Fibroblast of skin of left quadriceps (primary cell): ENCODE measurements at places on chromosomes 11 and 22.

- no peak for DNase-seq
Observed at GRCh38 chr11:34468209-34468841, 29.6 kb downstream of the CAT start.

DNA sequence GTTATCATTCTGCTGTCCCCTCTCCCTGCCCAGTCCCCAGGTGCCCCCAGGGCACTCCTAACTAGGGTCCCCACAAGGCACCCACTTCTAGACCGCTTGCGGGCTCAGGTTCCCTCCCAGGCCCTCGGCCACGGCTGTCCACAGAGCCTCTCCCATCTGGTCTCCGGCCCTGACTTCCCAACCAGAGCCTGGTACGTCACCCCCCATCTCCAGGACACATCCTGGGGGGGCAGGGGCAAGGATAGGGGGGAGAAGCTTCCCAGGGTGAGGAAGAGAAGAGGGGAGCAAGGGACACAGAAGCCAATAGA, 457 bp downstream of the SSTR3 start:
- DNase-seq, result no peak

- DNase-seq, result peak; percentile 10
Observed at GRCh38 chr11:131370090-131370751, at the start of gene NTM. Gene NTM (plus strand): TSS chr11:131370615.

GRCh38 chr11:76806608-76807205, 23.6 kb downstream of the TSKU start:
- DNase-seq, result no peak

DNA sequence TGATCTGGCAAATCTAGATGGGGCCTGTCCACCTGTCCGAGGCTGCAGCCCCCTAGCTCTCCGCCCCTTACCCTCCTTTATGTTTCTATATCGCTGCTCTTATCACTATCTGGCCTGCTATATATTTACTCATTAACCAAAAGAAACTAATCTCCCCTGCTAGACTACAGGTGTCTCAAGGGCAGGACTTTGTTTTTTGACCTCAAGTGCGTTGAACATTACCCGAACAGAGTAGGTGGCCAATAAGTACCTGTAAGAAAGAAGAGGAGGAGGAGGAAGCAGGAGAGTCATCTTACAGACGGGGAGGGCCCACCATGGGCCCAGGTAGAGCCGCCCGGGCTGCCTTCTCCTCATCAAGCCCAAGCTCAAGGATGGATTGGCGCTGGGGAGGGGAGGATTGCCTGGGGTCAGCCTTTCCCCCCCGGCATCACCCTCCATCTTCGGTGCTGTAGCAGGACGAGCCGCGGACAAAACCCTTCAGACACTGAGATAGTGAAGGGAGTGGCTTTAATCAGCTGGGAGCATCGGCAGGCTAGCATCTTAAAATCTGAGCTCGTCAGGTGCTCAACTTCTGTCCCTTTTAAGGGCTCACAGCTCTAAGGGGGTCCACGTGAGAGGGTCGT, 1.2 kb upstream of the P2RY6 start:
- no peak for DNase-seq

DNA sequence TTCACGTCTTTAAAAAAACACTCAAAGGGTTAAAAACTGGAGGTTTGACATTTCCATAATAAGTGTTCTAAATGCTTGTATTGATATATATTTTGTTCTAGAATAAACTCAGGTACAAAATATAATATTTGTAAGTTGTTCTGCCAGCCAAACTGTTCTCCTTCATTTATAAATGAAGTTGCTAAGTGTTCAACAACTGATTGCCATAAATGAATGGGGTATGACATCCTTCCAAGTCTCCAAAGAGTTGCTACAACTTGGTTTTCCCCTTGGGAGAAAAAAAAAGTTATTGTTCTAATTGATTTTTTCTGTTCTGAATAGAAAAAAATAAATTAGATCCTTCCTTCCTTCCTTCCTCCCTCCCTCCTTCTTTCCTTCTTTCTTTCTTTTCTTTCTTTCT, 65.4 kb upstream of the BLID start:
- DNase-seq, result no peak

GRCh38 chr22:40405178-40406062, 35.0 kb downstream of the SGSM3 start:
- DNase-seq, result no peak

GRCh38 chr11:6889835-6890234, 2.5 kb downstream of the OR2D2 start:
- no peak for DNase-seq

DNA sequence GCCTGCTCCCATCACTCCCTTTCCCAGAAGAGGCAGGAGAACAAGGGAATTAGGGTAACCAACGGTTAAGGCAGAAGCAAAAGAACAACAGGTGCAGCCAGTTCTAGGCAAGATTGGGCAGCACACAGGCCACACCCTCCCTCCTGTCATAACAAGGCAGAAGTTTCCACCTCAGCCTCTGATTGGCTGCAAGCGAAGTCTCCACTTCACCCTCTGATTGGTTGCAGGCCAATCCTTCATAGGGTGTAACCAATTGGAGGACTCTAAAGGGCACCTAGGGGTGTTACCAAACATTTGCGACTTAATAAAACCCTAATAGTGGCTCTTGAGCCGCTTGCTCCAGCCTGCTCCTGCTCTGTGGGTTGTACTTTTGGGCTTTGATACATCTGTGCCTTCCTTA, 153.8 kb downstream of the CACNA1I start:
- DNase-seq, result no peak

- no peak for DNase-seq
Observed at GRCh38 chr11:58580311-58580710, 1.4 kb downstream of the ZFP91 start.

DNA sequence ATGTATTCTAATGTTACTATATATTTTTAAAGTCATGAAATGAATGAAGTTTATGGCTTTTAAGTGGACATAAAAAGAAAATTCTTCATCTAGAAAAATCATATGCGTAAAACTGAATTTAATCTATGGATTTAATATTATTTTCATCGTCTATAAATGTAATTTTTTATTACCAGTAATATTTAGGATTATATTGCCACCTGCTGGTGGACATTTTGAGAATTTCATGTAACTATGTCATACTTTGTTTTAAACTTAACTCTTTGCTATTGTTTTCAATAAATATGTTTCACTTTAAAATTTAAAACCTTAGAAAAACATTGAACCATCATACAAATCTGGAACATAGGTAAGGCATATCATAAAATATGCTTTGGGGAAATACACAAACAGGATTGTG, 66.5 kb upstream of the CEP126 start:
- DNase-seq, result no peak

- no peak for DNase-seq
Observed at GRCh38 chr22:45969414-45969799, 7.6 kb downstream of the WNT7B start.

GRCh38 chr11:19450282-19450681, 209.5 kb upstream of the E2F8 start:
- no peak for DNase-seq

DNA sequence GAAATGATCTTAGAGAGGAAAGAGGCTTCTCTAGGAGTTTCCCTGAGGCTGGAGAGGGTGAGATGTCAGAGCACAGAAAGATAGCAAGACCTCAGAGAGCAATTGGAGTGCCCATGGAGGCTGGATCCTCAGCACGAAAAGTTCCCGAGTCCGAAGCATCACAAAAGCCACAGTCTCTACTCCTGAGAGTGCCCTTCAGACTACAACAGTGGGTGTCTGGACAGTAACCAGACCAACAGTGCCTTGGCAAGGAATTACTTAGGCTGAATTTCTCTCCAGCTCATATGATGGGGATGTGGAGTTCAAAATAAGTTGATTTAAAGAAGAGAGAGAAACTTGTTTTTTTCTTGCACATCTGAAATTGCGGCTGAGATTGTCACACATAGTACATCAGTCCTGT, 31.9 kb upstream of the PSMA1 start:
- no peak for DNase-seq

- DNase-seq, result no peak
Observed at GRCh38 chr11:130047141-130047540, 22.6 kb upstream of the APLP2 start.

GRCh38 chr22:22425356-22425755, 83.2 kb downstream of the ZNF280B start:
- no peak for DNase-seq

DNA sequence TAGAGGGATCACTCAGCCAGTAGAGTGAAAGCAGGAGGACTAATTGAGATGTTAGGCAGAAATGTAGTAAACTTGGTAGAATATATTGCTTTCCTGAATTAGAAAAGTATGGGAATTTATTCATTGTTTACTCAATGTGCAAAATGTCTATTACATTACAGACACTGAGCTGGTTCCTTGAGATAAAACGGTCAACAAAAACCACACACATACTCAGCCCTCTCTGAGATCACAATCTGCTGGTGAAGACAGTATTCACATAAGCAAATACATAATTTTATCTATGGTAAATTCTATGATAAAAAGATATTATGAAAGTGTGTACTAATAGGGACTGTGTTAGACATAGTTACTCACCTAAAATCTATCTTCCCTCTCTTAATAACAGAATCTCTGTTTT, 833.5 kb downstream of the KCNA4 start:
- DNase-seq, result no peak

- no peak for DNase-seq
Observed at GRCh38 chr11:122922893-122923292, 40.3 kb downstream of the JHY start.

GRCh38 chr11:115522302-115522701, 18.1 kb upstream of the CADM1 start:
- no peak for DNase-seq

DNA sequence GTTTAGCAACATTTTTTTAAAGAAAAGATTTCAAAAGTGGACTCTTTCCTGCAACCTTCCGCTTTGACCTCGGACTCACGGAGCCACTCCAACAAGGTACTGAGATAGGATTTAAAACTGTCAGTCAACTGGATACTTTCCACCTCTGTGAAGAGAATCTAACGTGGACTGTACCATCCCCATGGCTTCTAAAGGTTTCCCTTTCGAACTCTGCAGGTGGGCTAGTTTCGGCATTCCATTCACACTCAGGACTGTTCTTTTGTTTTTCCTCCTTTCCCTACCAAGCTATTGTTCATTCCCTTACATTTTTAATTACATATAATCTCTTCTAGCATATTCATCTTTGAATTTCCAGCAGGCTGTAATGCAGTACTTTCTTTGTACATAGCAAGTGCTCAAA, 88.5 kb upstream of the AKIP1 start:
- no peak for DNase-seq

- no peak for DNase-seq
Observed at GRCh38 chr11:26090651-26091050, 241.3 kb upstream of the ANO3 start.

- DNase-seq, result no peak
Observed at GRCh38 chr11:90229791-90230190, 6.9 kb upstream of the CHORDC1 start.

DNA sequence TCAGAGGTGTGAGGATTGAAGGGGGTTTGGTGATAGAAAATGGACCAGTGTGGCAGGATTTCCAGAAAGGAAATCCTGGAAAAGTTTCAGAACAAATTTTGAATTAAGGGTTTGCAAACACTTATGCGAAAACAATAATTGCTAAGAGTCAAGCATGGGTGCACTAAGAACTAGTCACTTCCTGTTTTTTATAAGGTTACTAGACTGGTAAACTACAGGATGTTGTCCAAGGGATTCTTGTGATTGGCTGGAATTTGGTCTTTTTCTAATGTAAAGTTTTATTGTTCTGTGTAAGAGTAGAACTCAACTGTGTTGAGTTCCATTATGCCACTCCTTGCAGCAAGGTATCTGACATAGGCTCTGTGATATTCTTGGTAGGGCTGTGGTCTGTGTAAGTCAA, 54.1 kb downstream of the LIF start:
- DNase-seq, result no peak

GRCh38 chr11:68370211-68371111, 58.1 kb downstream of the LRP5 start:
- DNase-seq, result no peak

DNA sequence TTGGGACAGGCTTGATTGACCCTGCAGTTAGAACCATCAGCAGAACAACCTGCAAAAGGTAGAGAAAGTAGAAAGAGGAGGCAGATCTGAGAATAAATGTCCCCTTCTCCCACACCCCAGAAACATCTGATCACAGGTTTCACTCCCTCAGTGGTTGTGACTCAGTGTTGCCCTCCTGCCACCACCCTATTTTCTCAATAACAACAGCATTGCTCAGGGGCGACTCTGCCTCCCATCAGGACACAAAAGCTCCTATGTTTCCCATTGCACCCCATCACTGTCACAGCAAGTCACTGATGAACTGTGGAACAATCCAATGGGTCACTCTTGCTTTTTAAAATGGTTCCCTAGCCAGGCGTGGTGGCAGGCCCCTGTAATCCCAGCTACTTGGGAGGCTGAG, 110.2 kb downstream of the RASSF10 start:
- DNase-seq, result no peak

DNA sequence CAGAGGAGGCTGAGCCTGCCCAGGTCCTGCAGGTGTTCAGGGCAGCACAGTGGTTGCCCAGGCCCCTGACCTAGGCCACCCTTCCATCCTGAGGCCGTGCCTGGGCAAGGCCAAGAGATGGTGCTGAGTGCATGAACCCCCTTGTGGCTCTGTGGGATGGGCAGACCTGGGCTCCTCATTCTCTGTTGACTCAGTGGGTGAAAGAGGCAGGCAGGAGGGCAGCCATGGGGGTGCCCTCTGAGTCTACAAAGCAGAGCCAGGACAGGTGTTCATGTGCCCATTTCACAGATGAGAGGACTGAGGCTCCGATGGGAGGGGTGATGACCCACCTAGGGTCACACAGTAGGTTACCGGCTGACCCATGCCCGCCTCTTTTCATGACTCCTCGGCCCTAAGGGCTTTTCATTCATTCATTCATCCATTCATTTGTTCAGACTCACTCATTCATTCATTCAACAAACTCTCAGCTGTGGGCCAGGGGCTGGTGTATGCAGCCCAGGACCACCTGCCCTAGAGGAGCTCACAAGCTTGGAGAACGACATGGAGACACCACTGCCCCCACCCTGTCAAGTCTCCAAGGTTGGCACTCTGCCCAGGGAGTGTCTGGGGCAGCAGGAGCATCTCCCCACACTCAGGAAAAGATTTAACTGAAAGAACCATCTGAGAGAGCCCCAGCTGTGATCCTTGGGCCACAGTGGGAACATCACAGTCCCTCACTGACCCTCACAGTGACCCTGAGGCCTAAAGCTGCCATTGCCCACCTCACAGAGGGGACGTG, 40.5 kb downstream of the IGLL5 start:
- no peak for DNase-seq

DNA sequence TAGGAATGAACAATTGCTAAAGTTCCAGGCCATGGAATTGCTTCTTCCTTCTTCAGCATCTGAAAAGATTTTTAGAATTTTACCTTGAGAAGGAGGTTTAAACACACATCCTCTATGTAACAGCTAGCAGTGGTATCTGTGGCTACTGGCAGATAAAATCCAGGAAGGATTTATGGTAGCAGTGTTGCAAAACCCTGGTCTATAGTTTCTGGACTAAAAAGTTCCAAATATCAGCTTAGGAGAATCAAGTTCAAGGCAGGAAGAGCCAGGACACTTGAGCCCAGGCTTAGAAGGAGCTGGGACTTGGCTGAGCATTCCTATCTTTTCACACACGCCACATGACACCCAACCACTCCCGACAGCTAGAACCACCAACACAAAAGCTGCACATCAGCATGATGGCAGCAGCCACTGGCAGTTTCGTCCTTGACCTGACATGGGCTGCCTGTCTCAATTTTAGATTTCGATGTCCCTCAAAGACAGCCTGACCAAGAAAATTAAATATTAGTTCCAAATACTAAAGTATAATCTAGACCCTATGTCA, 14.1 kb downstream of the LARGE2 start:
- no peak for DNase-seq
